Caudate nucleus (tissue), 63 donors: ENCODE measurements at places on chromosomes 4 and X.

DNA sequence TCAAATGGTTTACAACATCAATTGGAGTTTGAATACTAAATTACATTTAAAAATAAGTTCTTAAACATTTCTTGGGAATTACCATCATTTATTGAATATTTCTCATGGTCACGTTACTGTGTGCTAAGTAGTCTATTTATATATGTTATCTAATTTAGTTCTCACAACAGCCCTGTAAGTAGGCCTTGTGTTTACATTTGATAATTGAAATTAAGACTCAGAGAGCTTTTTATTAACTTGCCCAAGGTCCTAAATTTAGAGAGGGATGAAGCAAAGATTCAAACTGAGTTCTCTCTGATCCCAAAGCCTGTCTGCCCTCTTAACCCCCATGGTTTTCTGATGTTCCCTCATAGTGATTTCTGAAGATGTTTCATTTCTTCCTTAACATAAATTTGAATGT is 103.7 kb downstream of the CEP135 start:
- DNase-seq, result no peak

DNA sequence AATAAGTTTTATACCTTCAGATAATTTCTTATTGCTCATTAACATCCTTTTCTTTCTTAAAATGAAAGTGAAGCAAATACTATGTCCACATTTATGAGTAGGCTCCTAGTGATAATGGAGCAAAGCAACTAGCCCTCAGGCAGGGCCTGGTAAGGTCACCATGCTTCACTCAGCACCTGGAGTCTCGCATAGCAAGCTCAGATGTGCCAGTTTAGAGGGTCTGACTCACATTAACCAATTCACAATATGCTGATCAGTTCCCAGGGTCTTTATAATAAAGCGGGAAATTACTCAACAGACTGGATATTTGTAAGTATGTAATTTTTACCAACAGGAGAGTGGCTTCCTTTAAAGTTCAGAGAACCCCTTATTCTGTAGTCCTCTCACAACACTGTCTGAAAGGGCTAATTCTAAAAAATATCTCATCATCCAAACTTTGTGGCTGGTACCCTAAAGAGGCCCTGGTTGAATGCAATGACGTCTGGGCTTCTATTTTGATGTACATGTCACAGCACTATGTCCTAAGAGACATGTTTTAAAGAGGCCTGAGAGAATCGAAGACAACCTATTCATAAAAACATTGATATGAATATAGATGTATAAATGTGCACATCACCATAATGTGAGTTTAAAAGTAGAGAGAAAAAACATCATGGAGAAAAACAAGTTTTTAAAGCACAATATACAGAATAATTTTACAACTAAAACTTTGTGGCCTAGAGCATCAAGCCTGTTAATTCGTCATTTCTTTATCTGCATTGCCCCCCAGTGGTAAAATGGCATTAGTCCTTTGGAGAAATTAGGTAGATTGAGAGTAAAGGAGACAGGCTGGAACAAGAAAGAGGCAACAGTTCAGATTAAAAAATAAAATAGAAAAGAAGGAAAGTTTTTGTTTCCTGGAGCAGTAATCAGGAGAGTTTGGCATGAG is 44.3 kb downstream of the IL21 start:
- DNase-seq, result no peak

DNA sequence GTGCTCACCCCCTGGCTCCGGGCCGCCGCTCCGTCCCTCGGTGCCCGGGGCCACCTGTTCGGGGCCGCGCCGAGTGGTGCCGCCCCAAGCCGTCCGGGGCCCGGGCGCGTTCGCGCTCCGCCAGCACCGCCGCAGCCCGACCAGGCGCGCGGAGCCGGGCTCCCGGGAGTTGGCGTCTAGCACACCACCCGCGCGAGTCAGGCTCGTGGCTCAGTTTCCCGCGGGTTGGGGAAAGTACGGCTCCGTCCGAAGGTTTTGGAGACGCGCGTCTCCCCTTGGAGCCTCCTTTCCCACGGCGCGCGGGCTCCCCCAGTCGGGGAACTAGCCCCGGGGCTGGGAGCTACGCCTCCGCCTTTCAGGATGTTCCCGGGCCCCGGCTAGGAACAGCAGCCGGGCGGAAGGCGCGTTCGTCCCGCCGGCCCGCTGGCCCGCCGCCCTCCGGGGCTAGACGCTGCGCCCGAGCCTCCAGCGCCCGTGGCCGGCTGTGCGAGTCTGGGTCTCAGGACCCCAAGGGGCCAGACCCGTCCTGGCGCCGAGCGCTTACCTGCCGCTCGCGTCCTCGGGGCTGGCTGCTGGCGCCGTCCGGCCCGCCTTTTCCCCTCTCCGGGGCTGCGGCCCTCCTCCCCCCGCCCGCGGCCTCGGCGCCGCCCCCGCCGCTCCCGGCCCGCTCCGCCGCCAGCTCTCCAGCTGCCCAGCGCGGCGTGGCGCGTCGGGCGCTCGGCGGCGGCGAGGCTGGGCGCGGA is at the start of gene ADGRG2:
ADGRG2 (minus strand) TSS at position 571 of the 743 bp plus-strand sequence. CDS start 53,634 bp downstream, outside the sequence.
- DNase-seq, result no peak

DNA sequence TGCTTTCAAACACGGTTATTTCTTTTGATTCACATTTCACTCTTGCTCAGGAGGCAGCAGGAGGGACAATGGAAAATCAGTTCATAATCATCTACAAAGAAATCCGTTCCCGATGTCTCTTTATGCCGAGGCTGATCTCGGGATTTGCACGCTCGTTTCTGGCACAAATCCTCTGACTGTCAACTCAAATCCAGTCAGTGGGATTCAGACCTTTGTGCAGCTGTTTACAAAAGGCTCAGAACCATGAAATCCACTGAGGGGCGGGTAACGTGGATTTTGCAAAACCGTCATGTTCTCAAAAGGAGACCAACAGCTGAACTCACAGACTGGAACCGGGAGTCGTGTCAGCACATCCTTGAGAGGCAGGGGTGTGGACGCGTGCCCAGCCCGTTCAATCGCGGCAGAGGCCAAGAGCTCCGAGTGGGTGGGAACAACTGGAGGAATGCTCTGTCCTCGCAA is 46.4 kb downstream of the ACOX3 start:
- DNase-seq, result no peak

GRCh38 chr4:100738196-100739165 is 220.7 kb upstream of the EMCN start:
- no peak for DNase-seq

GRCh38 chrX:10633722-10634121 is 13.3 kb upstream of the MID1 start:
- DNase-seq, result no peak

GRCh38 chr4:7847206-7847605 is 92.5 kb downstream of the AFAP1 start:
- no peak for DNase-seq

GRCh38 chr4:28890949-28891775 is 1829.0 kb upstream of the PCDH7 start:
- DNase-seq, result no peak

GRCh38 chrX:13669246-13669737 is 16.4 kb downstream of the TCEANC start:
- DNase-seq, result no peak

GRCh38 chr4:138455097-138455496 is 212.9 kb upstream of the SLC7A11 start:
- DNase-seq, result no peak

DNA sequence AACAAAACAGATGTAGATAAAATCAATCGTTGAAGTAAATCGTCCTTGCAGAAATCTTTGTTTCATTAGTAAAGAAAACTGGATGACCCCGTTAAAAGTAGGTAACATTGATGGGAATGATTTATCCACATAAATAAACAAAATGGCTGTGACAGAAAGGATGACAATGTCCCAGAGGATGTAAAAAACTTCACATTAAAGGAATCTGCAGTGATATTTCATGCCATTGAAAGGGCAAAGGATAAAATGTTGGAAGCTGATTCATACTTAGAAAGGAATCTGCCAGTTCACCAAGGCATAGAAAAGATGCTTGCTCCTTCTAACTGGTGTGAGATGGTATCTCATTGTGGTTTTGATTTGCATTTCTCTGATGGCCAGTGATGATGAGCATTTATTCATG is 24.2 kb upstream of the EPGN start:
- no peak for DNase-seq

- no peak for DNase-seq
Measured at GRCh38 chr4:29220761-29221160, 1499.4 kb upstream of the PCDH7 start.
